ENCODE measurements at places on chromosomes 6 and 20.
A peak's percentile ranks its signal among the peaks of the same experiment; 100 is the strongest.

DNA sequence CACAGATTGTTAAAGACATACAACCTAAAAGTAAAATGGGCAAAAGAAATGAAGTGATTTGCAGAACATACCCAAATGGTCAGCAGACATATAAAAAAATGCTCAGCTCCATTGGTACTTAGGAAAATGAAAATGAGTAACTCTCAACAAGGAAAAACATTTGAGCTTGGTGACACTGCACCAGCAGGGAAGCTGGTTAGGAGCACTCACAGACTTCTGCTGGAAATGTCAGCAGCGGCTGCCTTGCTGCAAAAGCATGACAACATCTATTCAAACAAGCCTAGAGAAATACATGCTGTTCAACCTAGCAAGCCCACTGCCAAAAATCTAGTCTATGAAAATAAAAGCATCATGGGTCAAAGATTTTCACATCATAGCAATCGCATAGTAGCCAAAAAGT, 99.0 kb upstream of the FOXQ1 start:
- DNase-seq, result no peak

GRCh38 chr20:33261465-33261864, 21.5 kb upstream of the BPIFB1 start:
- no peak for DNase-seq

- no peak for DNase-seq
These were observed 43.5 kb downstream of the NT5E start for GRCh38 chr6:85493389-85493788.

DNA sequence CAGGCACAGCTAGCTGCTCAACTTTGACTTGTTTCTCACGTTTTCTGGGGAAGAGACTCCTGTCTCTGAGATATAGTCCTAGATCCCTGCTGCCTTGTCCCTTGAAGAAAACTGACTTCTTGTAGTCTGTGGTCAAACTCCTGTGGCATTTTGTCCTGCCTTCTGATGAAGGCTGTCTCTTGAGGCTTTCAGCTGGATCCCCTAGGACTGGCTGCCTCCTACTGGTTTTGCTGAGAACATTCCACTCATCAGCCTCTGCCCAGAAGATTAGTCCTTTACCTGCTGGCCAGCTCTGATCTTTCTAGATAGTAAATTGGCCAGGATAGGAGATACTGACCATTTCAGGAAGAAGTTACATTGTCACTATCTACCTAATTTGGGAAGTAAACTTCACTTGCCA, 71.9 kb upstream of the CNR1 start:
- DNase-seq, result no peak

GRCh38 chr20:63955281-63955826, 862 bp downstream of the UCKL1 start:
- peak; percentile 49 for DNase-seq

DNA sequence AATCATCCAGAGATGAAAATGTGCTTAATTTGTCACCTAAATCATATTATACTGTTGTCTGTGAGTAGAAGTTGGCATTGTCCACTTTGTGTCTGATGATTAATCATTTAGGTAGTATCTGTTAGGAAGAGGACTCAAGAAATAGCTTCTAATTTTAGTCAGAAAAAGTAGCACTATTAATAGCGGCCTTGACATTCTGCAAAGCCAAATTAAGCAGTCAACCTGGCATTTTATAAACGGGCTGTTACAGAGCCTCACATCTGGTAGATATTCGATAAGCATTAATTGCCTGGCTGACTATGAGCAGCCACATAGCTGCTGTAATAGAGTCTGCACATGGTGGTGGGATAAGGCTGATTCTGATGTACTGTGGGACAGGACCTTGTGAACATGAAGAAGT, 99.5 kb downstream of the KLHL32 start:
- DNase-seq, result no peak

DNA sequence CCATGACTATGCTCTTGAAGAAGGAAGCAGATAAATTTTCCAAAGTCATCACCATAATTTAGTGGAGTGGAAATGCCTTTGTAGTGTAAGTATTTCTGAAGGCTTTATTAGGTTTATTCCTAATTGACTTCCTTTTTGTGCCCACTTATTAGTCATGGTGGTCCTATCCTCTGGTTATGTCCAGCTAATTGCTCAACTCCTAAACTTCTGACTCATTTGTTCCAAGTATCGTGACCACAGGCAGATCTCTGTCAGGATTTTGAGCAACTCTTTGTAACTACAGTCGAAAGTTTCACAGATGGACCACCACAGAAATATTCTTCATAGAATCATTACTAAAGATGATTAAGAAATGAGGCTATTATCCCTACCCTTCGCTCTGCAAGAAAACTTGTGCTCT, 315.6 kb upstream of the PTCHD4 start:
- no peak for DNase-seq

DNA sequence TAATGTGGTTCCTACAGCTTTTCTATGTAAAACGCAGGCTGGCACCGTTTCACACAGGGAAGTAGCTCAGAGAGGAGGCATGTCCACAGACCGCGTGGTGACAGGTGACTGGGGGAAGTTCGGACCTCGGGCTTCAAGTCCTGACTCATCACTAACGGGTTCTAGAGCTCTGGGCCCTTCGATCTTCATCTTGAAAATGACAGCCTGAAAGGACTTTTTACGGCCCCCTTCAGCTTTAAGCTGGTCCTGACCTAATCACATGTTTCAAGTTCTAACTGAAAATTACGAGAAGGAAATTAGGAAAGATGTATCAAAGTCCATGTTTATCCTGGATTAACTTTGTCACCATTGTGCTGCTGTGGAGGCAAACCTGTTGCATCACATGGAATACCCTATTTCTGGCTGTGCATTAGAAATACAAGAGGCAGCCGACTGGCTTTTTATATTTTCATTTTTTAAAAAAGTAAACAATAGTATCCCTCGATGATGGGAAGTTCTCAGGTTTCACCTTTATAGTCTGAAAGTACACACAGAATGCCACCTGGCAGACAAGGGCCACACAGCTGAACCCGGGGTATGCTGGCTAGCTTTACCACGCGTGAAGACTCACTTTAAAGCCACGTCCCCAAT, 2.0 kb downstream of the MAN1A1 start:
- DNase-seq, result peak; percentile 38

- DNase-seq, result no peak
These were observed 71.3 kb downstream of the TTLL2 start for GRCh38 chr6:167396068-167396658.

GRCh38 chr20:59620860-59621505, 16.6 kb downstream of the PHACTR3 start:
- DNase-seq, result no peak

- DNase-seq, result peak; percentile 54
These were observed at the start of gene DST for GRCh38 chr6:56642366-56643261. Gene DST, minus strand, starts transcription at chr6:56642889.

- DNase-seq, result no peak
These were observed 44.8 kb downstream of the GCLC start for GRCh38 chr6:53500095-53500494.

DNA sequence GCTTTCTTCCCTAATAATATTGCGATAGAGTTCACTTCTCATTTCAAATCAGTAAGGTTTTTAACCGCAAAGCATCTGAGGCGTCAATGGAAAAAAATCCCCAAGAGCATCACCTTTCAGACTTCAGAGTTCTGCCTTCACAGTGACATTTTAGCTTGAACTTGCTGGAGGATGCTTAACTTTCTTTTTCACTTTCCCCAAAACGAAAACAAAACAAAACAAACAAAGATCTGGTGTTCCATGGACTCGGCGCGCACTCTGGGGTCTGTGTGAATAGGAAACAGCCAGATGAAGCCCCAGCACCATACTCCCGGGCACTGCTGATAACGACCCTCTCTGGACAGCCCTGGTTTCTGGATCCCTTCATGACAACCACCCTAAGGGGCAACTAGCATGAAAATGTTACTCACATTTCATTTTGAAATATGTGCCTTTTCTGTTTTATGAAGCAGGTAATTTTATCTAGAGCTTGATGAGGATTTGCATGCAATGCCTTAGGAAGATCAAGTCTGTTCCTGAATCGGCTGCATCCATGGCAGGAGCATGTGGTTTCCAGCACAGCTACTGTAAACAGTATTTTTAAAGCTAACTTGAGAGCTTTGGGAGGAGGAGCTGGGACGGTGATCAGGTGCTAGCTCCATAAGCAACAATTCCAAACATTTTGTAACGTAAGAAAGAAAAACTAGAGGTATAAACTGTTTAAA, 44.5 kb downstream of the RAMACL start:
- no peak for DNase-seq

DNA sequence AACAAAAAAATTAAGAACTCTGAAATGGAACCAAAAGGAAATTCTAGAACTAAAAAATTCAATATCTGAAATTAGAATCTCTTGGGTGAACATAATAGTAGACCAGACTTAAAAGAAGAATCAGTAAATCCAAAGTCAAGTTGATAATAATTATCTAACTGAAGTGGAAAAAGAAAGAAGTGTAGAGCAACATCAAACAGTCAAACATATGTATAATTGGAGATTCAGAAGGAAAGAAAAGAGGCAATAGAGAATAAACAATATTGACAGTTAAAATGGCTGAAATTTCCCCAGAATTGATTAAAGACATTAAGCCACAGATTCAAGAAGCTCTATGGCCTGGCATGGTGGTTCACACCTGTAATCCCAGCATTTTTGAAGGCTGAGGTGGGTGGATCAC, 383.6 kb downstream of the PREX1 start:
- DNase-seq, result no peak

- DNase-seq, result no peak
These were observed 330.8 kb downstream of the PRL start for GRCh38 chr6:21965953-21966539.

DNA sequence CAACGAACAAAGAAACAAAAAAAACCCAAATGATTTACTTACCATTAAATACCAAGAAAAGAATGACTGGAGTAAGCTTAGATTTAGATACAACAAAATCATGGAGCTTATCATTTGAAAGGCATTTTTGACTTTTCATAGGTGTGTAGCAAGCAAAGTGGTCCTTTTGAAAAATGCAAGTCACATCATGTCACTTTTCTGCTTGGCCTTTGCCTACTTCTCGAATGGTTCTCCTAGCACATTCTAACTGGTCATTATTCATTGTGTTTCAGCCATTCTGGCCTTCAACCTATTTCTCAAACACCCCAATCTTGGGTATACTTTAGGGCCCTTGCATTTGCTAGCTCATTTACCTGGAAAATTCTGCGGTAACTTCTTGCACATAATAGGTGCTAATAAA, 22.6 kb downstream of the ASXL1 start:
- DNase-seq, result no peak

- no peak for DNase-seq
These were observed 102.1 kb downstream of the EYA4 start for GRCh38 chr6:133343220-133343619.

DNA sequence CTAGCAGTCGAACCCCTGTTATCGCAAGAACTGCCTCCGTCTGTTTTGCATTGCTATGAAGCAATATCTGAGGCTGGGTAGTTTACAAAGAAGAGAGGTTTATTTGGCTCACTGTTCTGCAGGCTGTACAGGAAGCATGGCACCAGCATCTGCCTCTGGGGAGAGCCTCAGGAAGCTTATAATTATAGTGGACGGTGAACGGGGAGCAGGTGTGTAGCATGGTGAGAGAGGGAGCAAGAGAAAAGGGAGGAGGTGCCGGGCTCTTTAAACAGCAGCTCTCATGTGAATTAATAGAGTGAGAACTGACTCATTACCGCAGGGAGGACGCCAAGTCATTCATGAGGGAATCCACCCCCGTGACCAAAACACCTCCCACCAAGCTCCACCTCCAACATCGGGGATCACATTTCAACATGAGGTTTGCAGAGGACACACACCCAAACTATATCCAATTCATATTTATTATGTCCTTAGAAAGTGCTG, 172.6 kb upstream of the KCNG1 start:
- DNase-seq, result no peak

Data from urothelium cell line (cell line).